Progenitor cell of endocrine pancreas (in vitro differentiated cells): ENCODE measurements at places on chromosomes 13 and 19. TPM values are rescaled to one million over a fixed set of nuclear protein-coding genes. Genes with fewer than 3 reads are reported as not detected.
A peak's percentile ranks its signal among the peaks of the same experiment; 100 is the strongest.

GRCh38 chr13:95091755-95092154 is 209.5 kb downstream of the ABCC4 start:
- no peak overlapping the region for H3K4me3 ChIP-seq
- H3K27ac ChIP-seq: no peak overlapping the region
- no peak for DNase-seq
- peaks cover 21% of the 10 kb centered on the region for H3K36me3 ChIP-seq
- H3K4me1 ChIP-seq: peaks cover 3% of the 10 kb centered on the region
- H3K27me3 ChIP-seq: no peaks in the 10 kb centered on the region

- peaks cover 12% of the 10 kb centered on the region for H3K36me3 ChIP-seq
- no peak for DNase-seq
- peaks cover 24% of the 10 kb centered on the region for H3K27me3 ChIP-seq
- no peak overlapping the region for H3K27ac ChIP-seq
- peaks cover 9% of the 10 kb centered on the region for H3K4me1 ChIP-seq
Measured at GRCh38 chr19:7869453-7869909, 4.7 kb downstream of the PRR36 start.

DNA sequence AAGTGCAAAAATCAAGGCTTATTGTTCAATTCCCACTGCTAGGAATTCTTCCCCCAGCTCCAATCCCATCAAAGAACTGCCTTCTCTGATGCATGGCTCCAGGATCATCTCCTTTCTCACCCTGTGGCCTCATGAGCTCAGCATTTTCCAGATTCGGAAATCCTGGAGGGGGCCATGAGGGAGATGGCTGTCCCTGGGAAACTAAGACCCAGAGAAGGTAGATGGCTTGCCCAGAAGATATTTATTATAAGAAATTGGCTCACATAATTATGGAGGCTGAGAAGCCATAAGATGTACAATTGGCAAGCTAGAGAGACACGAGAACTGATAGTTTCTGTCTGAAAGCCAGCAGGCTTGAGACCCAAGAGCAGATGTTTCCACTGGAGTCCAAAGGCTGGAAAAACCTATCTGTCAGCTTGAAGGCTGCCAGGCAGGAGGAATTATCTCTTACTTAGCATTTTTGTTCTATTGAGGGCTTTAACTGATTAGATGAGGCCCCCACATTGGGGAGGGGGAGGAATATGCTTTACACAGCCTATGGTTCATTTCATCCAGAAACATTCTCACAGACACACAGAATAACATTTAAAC is 58.6 kb downstream of the GADD45B start:
- DNase-seq: no peak
- H3K27me3 ChIP-seq: no peaks in the 10 kb centered on the region
- H3K4me3 ChIP-seq: no peak overlapping the region

DNA sequence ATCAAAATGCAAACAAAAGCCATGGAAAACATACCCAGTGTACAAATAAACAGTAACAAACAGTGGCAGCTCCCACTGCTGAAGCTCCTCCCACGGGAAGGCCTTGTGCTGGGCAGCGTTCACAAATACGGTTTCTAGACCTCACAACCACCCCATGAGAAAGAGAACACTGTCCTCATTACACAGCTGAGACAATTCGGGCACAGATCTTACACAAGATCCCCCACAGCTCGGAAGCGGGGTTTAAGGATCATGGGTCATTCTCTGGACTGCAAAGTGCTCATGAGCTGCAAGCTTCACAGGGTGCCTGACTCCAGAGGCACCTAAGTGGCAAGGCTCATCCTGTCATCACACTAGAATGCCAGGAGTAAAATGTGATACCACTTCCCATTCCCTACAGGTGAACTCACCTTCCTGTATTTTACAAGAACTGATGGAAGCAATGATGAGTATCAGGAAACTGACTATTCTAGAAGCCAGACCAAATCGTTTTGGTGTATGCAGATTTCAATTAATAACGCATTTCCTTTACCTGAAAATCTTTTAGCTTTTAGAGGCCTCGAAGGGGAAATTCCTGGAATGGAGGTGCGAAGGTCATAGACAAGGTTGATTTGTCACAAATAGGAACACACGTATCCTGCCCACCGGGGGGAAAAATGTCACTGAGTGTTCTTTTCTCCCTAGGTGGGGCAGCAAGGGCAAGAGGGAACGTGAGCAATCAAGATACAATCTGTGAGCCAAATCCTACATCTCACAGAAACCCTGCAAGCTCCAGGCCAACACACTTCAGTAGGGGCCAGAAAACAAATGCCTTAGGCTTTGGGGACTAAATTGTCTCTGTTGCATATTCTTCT is 41.2 kb downstream of the STK24 start:
- peaks cover 26% of the 10 kb centered on the region for H3K4me1 ChIP-seq
- peak overlapping the region; percentile 67 for H3K27ac ChIP-seq
- peaks cover 3% of the 10 kb centered on the region for H3K36me3 ChIP-seq
- H3K27me3 ChIP-seq: no peaks in the 10 kb centered on the region

- peaks cover 10% of the 10 kb centered on the region for H3K4me1 ChIP-seq
- no peak within 1 kb of the TSS for H3K4me3 ChIP-seq
- DNase-seq: no peak
- H3K27ac ChIP-seq: no peak within 1 kb of the TSS
Measured at GRCh38 chr19:48551437-48552302, at the start of gene SULT2B1. TSS of gene SULT2B1 (plus strand) at chr19:48552172. CDS start at chr19:48552253, 81 bp downstream.

Gene GGN
- total RNA-seq: 2.8 and 3.3 TPM in 2 replicates

Gene APOC4
- not detected in 2 replicates for total RNA-seq

Gene PSG11
- not detected in 2 replicates for total RNA-seq

Gene ZNF8
- total RNA-seq: 18.1 and 18.2 TPM in 2 replicates
